Stimulated activated CD8-positive, alpha-beta memory T cell treated with anti-CD3 and anti-CD28 coated beads, Interleukin-4, amount 100 ng/mL, for 1 hour (primary cell): ENCODE measurements at places on chromosomes 1 and 21.
A peak's percentile ranks its signal among the peaks of the same experiment; 100 is the strongest.

- no peak for DNase-seq
Measured at GRCh38 chr1:66326867-66327266, 207.1 kb upstream of the SGIP1 start.

GRCh38 chr1:147273409-147274336 is 31.2 kb downstream of the CHD1L start:
- no peak for DNase-seq

- no peak for DNase-seq
Measured at GRCh38 chr1:168686666-168687065, 42.3 kb downstream of the DPT start.

GRCh38 chr21:18368205-18368604 is 35.4 kb downstream of the TMPRSS15 start:
- no peak for DNase-seq

DNA sequence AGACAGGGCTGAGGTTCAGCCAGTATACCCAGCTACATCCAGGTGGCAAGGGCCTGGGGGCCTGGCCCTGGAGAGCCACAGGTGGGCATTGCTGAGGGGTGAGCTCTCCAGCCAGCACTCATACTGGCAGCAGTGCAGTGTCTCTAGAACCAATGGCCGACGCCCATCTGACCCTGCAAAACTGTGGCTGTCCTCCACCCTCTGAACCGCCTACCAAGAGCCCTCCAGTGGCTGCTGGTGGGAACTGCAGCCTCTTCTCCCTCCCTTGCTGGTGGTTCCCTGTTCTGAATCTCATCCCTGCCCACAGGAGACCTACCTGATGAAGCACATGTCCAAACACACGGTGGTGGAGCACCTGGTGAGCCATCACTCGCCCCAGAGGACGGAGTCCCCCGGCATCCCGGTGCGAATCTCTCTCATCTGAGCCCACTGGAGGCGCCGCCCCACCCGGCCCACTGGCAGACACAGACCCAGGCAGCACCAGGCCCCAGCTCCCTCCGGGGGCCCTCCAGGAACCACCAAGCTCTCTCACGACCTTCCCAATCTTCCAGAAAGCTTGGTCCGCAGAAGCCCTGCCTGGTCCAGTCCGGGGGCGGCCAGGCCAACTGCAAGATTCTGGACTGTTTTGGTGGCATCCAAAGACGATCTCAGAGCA is 22.1 kb downstream of the A3GALT2 start:
- DNase-seq, result peak; percentile 14

- no peak for DNase-seq
Measured at GRCh38 chr21:43367296-43367695, 59.6 kb downstream of the SIK1 start.

DNA sequence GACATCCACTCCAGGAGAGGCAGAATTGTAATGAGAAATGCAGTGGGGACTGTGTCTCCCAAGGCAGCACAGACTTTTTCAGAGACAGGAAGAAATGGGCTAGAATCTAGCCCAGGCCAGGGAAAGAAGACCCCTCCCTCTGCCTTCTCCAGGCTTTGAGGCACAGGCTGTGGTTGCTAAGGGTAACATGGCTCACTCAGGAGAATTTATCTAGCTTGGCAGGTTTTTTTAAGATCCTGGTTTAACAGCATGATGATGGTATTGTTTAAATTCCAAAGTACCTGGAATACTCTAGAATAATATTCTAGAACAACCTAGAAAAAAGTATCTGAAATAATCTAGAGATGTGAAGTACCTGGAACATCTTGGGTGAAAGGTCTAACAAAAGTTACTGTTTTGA is 125.6 kb downstream of the URB2 start:
- no peak for DNase-seq

DNA sequence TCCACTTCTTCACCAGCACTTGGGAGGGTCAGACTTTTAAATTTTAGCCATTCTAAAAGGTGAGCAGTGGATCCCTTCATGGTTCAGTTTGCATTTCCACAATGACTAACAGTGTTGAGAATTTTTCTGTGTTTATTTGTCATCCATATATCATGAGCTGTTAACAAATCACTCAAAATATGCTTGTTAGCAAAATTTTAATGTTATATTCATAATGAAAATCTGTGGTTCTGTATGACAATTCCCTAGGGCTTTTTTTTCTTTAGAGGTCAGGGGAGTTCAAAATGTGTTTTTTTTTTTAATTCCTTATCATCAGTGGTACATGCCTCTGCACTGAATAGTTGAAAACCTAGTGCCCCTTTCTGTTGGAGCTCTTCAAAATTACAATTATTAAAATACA is 682.2 kb upstream of the ADGRL2 start:
- no peak for DNase-seq

DNA sequence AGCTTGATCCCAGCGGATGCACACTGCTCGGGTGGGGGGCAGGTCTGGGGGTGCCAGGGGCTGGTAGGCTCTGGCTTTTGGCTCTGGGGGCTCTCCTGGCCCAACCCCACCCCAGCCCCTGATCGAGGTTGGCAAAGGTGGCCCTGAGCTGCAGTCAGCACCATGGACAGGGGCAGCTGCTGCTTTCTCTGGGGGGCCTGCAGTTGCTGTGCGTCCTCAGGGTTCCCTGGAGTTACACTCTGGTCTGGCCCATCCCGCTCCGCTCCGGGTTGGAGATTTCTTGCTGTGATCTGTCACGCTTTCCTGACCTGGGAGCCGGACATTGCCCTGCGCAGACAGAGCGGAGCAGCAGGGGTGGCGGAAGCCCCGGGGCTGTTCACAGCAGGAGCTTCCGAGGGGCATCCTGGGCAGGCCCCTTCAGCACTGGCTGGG is 8.0 kb upstream of the PLCH2 start:
- no peak for DNase-seq
